LoVo (cell line): ENCODE measurements at places on chromosomes 5 and 9.

DNA sequence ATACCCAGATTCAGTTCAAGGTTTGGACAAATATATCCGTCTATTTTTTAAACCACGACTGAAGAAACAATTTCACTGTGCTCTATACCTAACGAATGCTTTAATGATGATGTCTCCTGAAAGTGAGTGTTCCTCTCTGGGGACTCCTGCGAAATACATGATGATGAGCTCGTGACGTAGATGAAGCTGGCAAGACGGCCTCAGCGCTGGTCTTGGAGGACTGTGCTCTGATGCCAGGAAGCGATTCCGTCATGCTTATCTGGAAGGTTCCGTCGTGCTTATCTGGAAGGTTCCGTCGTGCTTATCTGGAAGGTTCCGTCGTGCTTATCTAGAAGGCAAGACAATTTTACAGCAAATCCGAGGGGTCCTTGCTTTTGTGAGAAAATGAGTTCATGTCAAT, 250.8 kb upstream of the IRX2 start:
- DNase-seq, result no peak

GRCh38 chr5:91910655-91911054, 527.5 kb upstream of the ARRDC3 start:
- DNase-seq, result no peak

DNA sequence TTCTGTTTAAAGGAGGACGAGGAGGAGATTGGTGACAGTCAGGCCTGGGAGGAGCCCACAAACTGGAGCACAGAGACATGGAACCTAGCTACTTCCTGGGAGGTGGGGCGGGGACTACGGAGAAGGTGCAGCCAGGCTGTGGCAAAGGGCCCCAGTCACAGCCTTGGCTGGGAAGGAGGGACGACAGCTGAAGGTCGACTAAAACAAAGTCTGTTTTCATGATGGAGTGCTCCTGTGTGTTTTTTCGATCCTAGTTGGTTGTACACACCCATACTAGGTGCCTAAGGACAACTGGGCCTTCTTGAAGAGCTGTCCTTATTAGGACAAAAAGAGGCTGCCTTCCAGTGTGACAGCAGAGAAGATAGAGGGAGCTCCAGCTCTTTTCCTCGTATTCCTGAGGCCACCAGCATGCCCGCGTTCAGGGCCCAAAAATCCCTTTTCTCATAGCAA, 2.9 kb downstream of the CCDC107 start:
- no peak for DNase-seq

- DNase-seq, result no peak
Measured at GRCh38 chr5:8560776-8561175, 691.8 kb downstream of the MTRR start.

- DNase-seq, result peak; percentile 79
Measured at GRCh38 chr9:126704892-126705766, 91.4 kb downstream of the LMX1B start.
